Progenitor cell of endocrine pancreas (in vitro differentiated cells): ENCODE measurements at places on chromosomes 7 and 10. TPM values are rescaled to one million over a fixed set of nuclear protein-coding genes. Genes with fewer than 3 reads are reported as not detected.

DNA sequence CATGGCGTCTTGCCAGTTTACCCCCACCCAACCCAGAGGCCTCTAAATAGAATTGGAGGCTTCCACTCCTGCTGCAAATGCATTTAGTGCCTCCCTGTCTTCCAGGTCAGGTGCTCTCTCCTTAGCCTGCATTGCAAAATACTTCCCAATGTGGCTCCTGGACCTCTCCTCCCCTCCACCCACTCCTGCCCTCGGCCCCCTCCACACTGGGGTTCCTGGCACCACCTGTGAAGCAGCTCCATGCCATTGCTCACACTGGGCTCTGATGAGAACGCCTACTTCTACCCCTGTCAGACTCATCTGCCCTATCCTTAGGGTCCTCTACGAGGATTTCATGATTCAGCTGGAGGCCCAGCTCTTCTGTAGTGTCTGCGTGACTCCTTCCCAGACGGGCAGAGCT is 37.4 kb downstream of the C10orf120 start:
- DNase-seq, result no peak

DNA sequence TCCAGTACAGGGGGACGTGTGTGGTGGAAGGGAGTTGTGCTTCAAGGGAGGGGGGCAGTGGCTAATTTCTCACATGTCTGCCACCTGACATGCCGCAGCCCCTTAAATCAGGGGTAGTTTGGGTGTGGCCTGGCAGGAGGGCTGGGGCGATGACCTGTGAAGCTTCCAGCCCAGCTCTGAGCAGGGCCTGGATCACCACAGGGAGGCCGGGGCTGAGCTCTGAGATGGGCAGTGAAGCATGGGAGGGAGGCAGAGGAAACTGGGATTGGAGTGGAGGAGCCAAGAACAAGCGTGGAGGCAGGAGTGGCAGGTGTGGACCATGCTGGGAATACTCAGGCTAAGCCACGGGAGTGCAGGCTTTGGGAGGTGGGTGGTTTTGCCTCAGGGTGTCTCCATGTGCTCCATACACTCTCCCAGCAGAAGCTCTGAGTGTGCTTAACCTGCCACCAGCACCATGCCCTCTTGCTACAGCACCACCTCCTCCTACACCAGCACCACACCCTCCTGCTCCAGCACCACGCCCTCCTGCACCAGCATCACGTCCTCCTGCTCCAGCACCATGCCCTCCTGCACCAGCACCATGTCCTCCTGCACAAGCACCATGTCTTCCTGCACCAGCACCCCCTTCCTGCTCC is 99.3 kb upstream of the SHH start:
- DNase-seq, result no peak

GRCh38 chr10:92418221-92418620 is 127.3 kb downstream of the MARCHF5 start:
- DNase-seq, result no peak

The BTBD16 gene
- not detected in 2 replicates for total RNA-seq

DNA sequence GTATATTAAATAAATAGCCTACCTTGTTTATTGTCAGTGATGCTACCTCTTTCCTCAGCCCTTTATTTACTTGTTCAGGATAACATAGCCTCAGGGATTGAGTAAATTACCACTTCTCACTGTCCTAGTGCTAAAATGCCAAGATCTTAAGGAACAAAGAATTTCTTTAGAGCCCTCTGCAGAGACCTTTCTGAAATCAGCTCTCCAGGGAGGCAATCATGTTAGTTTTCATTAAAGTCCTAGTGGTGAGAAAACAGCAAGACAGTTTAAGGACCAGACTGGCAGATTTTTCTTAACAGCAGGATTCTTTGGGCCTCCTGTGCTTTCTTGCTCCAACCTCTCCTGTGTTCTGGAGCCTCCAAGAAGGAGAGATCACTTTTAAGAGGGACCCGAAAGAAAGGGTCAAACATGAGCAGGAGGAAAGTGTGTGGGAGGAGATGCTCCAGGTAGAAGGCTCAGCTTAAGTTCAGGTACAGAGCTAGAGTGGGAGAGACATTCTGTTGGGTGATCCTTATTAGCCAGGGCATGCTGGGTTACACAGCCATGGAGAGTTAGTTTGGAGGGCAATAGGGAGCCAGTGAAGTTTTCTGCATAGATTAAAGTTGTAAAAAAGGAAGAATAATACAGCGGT is 1.2 kb upstream of the PLCE1 start:
- no peak for DNase-seq

The GDF2 gene
- total RNA-seq, result not detected in 2 replicates
